ENCODE measurements at places on chromosomes 3 and 15. TPM values are rescaled to one million over a fixed set of nuclear protein-coding genes. Genes with fewer than 3 reads are reported as not detected.
A peak's percentile ranks its signal among the peaks of the same experiment; 100 is the strongest.

GRCh38 chr3:66103729-66104128 lies 65.0 kb upstream of the MAGI1 start:
- DNase-seq, result no peak

DNA sequence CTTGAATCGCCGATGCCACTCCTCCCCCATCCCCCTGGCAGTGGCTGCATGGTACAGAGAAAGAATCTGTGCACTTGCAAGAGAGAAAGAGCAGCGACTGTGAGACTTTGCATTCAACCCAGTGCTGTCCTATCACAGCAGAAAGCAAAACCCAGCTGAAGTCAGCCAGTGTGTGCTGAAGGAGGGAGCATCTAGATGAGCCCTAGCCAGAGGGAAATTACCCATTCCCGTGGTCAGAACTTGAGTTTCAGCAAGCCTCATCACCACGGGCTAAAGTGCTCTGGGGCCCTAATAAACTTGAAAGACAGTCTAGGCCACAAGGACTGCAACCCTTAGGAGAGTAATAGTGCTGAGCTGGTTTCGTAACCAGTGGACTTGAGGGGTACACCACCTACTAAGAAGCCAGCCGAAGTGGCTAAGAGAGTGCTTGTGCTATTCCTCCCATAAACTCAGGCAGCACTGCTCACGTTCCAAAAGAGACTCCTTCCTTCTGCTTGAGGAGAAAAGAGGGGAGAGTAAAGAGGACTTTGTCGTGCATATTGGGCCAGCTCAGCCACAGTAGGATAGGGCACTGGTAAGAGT lies 15.2 kb upstream of the PIK3R4 start:
- no peak for DNase-seq

The OR5K2 gene
- not detected for total RNA-seq

DNA sequence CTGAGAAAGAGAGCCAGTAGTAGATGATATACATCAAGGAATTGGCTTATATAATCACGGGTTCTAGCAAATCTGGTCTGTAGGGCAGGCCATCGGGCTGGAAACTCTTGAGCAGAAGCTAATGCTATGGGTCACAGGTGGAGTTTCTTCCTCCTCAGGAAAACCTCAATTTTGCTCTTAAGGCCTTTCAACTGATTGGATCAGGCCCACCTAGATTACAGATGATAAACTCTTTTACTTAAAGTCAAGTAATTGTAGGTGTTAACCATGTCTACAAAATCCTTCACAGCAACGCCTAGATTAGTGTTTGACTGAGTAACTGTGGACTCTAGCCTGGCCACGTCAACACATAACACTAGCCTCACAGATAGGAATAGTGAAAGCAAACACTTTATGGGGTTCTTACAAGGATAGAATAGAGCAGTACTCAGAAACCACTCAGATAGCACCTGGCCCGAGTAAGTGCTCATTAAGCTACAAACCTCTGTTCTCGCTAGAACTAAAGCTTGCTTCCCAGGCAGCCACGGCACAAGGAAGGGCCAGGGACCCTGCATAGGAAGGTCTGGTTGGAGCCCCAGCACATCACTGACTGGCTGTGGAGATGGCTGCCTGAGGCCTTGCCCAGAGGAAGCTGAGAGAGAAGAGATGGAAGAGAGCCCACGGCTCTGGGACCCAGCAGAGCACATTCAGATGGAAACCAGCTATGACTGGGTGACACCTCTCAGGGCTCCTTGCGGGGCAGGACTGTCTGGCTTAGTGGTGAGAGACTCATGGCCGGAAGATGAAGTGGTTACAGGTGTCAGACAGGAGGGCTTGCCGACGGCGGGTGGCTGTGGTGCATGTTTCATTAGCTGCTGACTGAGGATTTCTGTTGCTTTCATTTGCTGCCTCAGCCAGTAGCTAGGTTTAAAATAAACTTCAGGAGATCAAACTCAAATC lies 202.5 kb upstream of the TLE3 start:
- DNase-seq, result no peak

DNA sequence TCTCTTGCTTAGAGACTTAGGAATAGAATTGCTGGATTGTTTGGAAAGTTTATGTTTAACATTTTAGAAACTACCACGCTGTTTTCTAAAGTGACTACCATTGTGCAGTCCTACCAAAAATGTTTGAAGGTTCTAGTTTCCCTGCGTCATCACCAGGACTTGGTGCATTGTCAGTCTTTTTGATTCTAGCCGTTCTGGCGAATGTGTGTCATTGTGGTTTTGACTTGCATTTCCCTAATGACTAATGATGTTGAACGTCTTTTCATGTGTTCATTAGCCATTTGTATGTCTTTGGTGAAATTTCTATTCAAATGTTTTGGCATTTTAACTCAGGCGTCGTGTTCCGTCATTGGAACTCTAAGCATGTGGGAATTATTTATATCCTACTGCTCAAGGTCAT lies 58.0 kb downstream of the CHD2 start:
- DNase-seq, result no peak

GRCh38 chr15:72307026-72307425 lies 12.9 kb downstream of the CELF6 start:
- no peak for DNase-seq

DNA sequence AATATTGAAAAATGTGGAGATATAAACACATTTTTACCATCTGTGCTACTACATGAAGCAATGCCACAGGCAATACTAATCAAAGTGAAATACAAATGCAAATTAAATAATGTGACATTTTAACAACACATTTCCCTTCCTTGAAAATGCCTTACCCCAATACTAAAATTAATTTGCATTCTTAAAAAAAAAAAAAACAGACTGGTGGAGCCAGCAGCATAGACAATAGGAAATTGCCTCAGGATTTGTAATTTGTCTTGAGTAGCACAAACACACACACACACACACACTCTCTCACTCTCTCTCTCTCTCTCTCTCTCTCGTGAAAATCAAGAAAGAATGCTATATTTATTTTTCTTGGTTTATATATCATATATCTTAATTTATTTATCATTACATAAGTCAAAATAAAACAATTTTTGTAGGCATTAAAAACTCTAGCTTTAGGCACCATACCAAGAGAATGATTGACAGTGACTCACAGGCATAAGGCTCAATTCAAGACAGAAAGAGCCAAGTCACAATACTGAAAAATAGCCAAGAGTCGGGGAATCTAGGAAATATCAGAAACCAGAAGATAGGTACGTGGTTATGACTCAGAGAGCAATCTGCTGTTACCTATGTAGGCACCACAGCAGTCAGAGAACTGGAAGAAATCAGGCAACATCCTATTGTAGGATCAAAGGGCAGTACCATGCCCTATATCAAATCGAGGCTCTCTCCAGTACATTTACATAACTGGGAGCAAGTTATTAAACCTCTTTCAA lies 23.0 kb downstream of the SUCNR1 start:
- no peak for DNase-seq

The GPR15 gene
- not detected for total RNA-seq

The ITIH1 gene
- not detected for total RNA-seq

DNA sequence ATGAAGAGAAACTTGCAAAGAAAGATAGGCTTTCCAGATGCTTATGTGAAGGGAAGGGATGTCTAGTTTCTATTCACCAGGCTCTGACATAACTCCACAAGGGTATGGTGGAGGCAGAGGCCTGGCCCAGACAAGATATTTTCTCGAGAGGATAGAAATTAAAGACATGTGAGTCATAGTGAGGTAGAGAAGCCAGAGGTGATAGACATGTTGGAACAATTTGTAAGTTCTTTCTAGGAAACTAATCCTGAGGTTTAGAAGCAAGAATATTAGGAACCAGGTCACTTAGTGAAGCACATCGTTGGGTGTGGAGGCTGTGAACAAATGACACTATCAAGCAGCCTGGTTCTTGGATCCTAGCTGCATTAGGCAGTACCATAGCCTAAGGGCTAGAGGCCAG lies 176.9 kb downstream of the BBX start:
- DNase-seq, result peak; percentile 14

GRCh38 chr3:67083277-67083676 lies 85.2 kb downstream of the KBTBD8 start:
- DNase-seq, result no peak

GRCh38 chr3:180283251-180283650 lies 246.5 kb upstream of the PEX5L start:
- DNase-seq, result peak; percentile 46

- no peak for DNase-seq
Observed at GRCh38 chr3:31733234-31733667, 200.5 kb downstream of the STT3B start.

DNA sequence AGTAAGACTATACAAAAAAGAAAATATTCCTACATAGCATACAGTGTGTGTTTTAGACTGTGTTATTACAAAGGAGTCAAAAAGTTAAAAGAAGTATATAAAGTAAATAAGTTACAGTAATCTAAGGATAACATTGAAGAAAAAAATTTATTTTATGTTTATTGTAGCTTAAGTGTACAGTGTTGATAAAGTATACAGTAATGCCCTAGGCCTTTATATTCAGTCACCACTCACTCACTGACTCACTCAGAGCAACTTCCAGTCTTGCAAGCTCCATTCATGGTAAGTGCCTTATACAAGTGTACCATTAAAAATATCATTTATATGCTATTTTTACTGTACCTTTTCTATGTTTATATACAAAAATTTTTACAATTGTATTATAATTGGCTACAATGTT lies 220.1 kb downstream of the BCHE start:
- DNase-seq, result no peak

GRCh38 chr15:79901958-79902357 lies 5.1 kb upstream of the MTHFS start:
- no peak for DNase-seq

DNA sequence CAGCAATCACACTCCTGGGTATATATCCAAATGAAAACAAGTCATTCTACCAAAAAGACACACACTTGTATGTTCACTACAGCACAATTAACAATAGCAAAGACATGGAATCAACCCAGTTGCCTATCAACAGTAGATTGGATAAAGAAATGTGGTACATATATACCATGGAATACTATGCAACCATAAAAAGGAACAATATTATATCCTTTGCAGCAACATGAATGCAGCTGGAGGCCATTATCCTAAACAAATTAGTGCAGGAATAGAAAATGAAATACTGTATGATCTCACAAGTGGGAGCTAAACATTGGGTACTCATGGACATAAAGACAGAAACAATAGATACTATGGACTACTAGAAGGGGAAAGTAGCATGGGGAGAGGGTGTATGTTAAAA lies 224.7 kb downstream of the CLSTN2 start:
- no peak for DNase-seq
